Activated CD8-positive, alpha-beta memory T cell treated with anti-CD3 and anti-CD28 coated beads, Interleukin-2, amount 10 ng/mL, durations not matched to agents 7 days and 5 days (primary cell): ENCODE measurements at places on chromosomes 3 and 15.

- DNase-seq: no peak
These were observed 25.0 kb downstream of the GLB1 start for GRCh38 chr3:33071946-33072345.

GRCh38 chr3:54983266-54984099 is 55.6 kb upstream of the LRTM1 start:
- DNase-seq: no peak

DNA sequence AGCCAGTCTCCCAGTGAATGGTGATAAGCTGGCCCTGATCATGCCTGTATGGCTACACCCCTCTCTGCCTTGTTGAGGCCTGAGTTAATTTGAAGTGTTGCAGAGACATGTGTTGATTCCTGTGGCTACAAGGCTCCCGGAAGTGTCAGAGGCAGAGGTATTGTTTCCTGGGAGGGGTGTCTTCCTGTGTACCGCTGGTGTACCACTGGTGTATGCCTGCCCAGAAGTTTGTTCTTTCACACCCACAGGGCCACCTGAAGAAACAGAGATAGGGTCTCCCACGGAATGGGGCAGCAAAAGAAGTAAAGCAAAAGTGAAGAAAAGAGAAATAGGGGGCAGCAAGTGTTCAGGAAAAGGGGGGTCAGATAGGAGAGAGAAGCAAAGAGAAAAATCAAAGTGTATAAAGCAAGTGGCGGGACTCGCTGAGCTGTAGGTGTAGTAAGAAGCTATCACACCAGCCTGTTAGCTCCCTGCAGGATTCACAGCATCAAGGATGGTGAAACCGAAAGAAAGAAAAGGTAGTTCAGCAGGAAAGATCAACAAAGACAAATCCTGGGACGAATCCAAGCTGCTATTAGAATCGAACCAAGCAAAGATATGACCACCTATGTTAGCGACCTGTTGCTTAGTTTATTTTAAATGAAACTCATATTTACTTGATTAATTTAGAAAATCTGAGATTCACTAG is 36.6 kb upstream of the CD47 start:
- DNase-seq: peak; percentile 87

- DNase-seq: no peak
These were observed 36.4 kb downstream of the LINS1 start for GRCh38 chr15:100565591-100565990.

GRCh38 chr3:46944191-46944590 is 32.4 kb downstream of the CCDC12 start:
- no peak for DNase-seq

DNA sequence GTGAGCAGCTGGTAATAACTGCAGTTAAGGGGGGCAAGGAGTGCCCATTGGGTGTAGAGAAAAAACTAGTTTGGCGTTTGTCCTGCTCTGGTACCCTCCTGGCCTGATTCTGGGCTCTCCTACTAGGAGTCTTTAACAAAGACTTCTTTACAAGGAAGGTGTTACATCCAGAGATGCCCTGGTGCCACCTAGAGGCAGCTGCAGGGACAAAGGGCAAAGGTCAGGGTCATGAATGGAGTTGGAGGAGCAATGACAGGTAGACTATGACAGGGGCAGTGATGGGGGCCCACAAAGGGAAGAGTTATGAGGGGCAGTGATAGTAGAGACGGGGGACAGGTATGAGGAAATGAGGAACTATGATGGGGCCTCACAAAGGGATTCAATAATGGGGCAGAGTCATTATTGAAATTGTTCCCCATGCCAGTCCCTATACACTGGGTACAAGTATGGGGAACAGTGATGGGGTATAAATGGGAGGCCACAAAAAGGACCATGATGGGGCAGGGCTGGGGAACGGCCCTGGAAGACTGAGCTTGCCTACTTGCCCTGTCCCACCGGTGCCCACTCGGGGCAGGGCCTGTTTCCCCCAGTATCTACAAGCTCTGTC is 7.9 kb downstream of the CCDC71 start:
- peak; percentile 82 for DNase-seq

GRCh38 chr3:63937661-63938651 is 25.8 kb upstream of the SCAANT1 start:
- DNase-seq: no peak

DNA sequence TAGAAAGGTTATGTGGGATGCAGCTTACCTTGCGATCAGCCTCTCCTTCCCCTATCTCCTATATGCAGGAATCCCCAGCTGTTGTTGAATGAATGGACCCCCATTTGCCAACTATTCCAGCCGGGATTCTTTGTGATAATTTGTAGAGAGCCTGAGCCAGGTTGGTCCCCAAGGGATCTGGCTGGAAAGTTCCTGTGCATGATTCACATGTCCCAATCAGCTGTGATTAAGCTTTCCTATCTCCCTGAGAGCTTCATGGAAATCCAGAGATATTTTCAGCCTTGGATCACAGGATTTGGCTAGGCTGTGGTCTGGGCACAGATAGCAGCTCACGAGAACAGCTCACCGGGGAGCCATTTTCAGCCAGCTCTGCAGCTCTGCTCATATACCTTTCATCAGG is 76.7 kb downstream of the ARNT2 start:
- DNase-seq: no peak

GRCh38 chr3:15345608-15346137 is 13.3 kb upstream of the SH3BP5 start:
- DNase-seq: no peak

- no peak for DNase-seq
These were observed 20.1 kb upstream of the PLSCR5 start for GRCh38 chr3:146625186-146625775.

- DNase-seq: no peak
These were observed 12.4 kb downstream of the NTRK3 start for GRCh38 chr15:88243895-88244787.

DNA sequence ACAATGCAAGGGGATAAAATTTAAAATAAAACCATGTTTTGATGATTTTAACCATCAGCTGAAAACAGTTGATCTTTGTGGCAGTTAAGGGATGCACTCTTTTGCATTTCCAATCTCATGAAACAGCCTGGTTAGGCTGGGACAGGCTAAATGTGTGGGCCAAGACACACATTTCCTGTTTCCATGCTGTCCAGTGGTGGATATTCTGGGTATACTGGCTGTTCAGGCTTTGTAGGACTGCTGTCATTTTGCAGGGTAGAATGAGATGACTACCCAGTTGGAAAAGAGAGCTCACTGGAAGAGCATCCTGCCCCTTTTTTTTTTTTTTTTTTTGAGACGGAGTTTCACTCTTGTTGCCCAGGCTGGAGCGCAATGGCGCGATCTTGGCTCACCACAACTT is 42.0 kb upstream of the IP6K2 start:
- DNase-seq: no peak

GRCh38 chr3:190269101-190269500 is 53.1 kb downstream of the CLDN1 start:
- DNase-seq: no peak

DNA sequence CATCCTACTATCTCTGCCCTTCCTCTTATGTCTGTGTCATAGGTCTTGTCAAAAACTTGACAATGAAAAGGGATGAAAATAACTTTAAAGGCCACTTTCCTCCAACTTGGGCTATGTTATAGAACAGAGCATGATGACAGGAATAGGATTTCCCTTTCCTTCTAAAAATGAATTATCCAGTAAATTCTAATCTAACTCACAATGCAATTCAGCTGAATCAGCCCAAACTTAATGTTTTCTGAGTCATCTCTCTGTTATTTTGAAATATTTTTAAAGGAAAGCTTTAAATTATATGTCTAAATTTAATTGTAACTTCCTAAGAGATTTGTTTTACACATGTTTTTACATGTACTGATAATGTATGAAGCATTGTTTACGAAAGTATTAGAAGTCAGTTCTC is 258.5 kb downstream of the BBX start:
- DNase-seq: no peak

- no peak for DNase-seq
These were observed 43.0 kb upstream of the CACNA2D3 start for GRCh38 chr3:54079314-54079713.

- DNase-seq: no peak
These were observed 329.1 kb downstream of the RORA start for GRCh38 chr15:60899967-60900356.

- DNase-seq: no peak
These were observed 6.3 kb upstream of the ITPKA start for GRCh38 chr15:41487381-41487780.

GRCh38 chr3:157294953-157295352 is 135.0 kb upstream of the CCNL1 start:
- DNase-seq: no peak

DNA sequence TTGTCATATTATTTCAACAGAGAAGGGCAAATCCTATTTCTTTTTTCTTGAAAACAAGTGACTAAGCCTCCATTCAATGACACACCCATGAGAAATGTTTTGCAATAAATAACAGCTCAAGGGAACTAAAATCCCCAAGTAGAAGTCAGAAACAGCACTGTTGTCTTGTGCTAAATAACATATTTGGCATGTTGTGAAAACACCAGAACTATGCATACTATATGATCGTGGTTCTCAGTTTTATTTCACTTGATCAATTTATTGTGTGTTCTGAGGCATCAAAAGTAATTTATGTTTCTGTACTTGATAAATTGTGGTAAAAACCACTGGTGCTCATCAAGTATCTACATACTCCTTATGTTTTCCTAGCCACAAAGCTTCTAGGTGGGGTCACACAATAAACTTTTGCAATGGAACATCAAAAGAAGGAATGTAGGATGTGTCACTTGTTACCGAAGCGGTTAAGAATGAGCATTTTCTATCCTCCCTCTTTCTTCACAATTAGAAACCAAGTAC is 691.7 kb upstream of the CBLB start:
- no peak for DNase-seq

- DNase-seq: no peak
These were observed 773.8 kb downstream of the MECOM start for GRCh38 chr3:168889666-168890065.

DNA sequence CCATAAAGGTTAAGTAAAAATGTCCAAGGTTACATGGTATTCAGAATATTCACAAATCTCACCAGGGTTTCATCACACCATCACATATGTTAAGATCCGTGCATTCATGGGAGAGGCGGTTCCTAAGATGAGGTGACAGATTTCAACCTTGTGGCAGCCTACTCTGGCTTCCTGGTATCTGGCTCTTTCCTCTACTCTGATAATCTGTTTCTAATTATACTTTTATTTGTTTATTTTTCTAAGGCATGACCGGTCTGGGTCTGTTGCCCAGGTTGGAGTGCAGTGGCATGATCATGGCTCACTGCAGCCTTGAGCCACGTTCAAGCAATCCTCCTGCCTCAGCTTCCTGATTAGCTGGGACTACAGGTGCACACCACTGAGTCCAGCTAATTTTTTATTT is 34.4 kb downstream of the RAF1 start:
- DNase-seq: no peak

- no peak for DNase-seq
These were observed 211.8 kb upstream of the DPH6 start for GRCh38 chr15:35757765-35758164.
